ENCODE measurements at places on chromosomes 4 and X.

DNA sequence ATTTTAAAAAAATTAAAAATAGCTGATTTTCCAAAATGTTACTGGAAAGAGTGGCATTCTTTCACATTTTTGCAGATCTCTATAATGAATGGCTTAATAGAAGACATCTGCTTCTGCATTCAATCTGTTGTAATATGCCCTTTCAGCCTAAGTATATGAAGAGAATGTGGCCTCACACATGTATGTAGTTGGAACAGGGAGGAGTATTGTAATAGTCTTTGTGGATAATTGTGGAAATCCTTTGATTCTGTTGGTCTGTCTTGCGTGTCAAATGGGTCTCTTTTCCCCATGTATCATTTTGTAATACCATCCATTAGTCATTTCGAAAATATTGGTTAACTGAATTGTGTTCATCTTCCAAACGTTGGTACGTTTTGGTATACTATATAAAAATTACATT is 11.6 kb downstream of the TXLNG start:
- no peak for DNase-seq

- DNase-seq, result no peak
These were observed 294.1 kb downstream of the STIM2 start for GRCh38 chr4:27154706-27155105.

DNA sequence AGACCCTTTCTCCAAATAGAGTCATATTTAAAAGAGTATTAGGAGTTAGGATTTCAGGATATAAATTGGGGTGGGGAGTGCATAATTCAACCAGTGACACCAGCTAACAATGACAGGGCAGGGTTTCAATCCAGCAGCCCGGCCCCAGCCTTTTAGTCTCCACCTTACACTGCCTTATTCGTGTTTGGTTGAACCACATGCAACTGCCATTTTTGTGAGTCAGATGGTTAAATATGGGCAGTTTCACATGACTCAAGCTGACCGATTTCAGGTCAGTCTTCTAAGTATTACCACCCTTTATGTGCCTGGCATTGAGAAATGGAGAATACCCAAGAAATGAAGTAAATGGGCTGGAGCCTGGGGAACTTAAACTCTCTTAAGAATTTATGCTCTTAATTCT is 102.8 kb downstream of the STOX2 start:
- DNase-seq, result no peak

DNA sequence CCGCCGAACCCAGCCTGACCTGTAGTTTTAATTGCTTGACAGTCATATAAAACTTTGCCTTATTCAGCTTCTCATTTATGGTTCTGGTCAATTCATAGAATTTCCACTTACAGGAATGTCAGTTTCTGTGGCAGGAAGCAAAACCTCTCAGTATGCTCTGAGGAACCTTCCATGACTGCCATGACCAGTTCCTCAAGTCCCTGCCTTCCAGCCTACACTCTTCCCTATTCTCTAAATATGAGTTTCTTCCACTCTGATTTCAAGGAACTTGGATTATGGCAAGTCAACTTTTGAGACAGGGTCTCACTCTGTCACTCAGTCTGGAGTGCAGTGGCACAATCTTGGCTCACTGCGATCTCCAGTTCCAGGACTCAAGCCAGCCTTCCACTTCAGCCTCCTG is 26.0 kb upstream of the NSUN7 start:
- no peak for DNase-seq

DNA sequence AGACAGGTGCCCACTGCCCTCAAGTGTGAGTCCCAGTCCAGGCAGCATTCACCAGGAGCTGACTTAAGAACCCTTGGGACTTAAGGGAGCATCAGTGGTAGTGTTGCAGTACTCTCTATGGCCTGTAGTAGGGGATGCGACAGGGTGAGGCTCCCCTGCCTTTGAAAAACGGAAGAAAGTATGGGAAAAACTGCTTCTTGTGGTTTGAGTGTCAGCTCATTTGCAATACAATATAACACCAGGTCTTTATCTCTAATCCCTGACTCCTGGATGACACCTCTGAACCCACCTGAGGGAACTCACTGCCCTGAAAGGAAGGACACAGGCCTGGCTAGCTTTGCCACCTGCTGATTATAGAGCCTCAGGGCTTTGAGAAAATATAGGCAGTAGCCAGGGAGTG is 176.0 kb downstream of the SMARCA1 start:
- DNase-seq, result no peak

DNA sequence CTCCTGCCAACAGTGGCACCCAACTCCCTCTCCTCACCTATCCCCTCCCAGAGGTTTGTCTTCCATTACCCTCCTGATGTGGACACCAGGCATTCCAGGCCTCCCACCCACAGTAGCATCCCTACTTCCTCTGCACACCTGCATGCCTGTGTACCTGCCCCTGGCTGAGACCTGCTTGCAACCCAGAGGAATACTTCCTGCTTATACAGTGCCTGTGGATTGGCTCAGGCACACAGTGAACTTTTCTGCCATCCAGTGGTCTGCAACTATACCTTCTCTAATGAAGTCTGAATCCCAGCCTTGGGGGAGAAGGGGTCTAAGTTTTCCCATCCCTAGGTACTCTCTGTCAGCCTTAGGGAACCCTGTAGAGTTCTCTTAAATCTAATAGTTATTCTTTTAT is 169.9 kb downstream of the IQCM start:
- no peak for DNase-seq

- DNase-seq, result no peak
These were observed 118.8 kb upstream of the PCDH18 start for GRCh38 chr4:137651128-137651527.

- no peak for DNase-seq
These were observed 22.0 kb downstream of the FLNA start for GRCh38 chrX:154352466-154352865.

GRCh38 chrX:14946606-14947155 is 73.5 kb downstream of the MOSPD2 start:
- DNase-seq, result no peak

DNA sequence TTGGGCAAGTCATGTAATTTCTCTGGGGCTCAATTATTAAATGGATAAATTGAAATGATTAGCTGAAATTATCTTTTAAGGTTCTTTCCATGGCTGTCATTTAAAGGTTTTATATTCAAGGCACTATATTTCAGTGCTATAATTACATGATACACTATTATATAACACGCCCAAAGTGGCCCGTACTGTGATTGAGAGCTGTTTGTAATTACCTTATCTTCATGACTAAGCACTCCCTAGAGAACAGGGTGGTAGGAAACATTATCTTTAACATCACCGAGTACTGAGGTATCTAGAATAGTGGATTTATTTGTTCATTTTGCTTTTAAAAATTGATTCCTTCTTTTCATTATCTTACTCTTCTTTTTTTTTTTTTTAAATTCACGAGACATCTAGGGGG is 79.0 kb downstream of the DIAPH2 start:
- no peak for DNase-seq

- DNase-seq, result no peak
These were observed 79.7 kb upstream of the USP9X start for GRCh38 chrX:41005445-41005992.

DNA sequence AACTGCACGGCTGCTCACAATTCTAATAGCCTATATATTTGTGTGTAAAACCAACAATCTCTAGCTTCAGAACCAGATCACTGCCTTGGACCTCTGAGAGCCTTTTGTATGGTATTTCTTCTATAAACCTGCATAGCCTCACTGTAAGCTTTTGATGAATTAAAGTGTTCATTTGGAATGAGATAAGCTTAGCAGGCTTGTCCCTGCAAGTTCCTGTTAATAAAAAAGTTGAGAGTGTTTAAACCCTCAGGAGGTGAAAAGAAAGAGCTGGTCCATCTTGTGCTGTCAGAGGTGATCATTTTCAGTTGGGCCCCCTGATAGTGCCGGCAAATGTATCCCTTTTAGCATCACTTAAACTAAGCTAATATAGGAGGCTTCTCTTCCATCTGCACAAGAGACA is 191.8 kb downstream of the GPC3 start:
- no peak for DNase-seq

- DNase-seq, result no peak
These were observed 31.9 kb downstream of the CBR4 start for GRCh38 chr4:168978001-168978700.

GRCh38 chr4:48195374-48195773 is 61.3 kb upstream of the TXK start:
- DNase-seq, result no peak

DNA sequence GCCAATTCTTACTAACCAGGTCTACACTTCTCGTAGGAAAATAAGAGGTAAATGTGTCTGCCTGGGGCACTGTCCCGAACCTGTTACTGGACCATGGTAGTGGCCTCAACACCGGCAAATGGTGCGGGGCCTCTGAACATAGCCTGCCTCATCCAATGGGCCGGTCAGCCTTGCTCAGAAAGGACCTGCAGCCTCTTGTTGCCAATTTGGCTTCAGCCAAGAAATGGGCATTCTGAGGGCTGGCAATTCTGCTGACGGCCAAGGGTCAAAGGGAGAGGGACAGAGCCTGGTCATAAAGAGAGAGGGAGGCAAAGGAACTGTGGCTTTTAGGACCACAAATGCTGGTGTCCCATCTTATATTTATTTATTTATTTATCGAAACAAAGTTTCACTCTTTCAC is 69.5 kb upstream of the ATP6AP2 start:
- DNase-seq, result no peak

- no peak for DNase-seq
These were observed 222.3 kb downstream of the CPE start for GRCh38 chr4:165600959-165601683.

GRCh38 chrX:1481636-1482529 is 29.2 kb upstream of the ASMTL start:
- DNase-seq, result no peak

DNA sequence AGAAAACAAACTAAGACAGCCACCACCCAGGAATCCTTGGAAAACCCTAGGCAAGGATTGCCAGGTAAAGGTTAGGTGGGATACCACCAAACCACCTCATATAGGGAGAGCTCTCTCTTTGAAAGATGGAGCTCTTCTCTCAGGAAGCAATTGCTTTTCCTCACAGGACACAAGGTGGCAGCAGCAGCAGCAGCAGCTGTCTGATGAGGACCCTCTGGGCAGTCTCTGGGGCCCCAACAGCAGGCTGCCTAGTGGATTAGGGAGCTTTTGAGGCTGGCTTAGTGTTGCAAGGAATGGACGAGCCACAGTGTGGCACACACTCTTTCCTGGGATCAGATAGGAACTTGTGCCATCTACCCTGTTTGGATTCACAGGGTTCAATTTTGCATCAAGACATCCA is 41.4 kb upstream of the CHRDL1 start:
- peak; percentile 16 for DNase-seq

GRCh38 chr4:1208266-1208961 is 36.0 kb upstream of the SPON2 start:
- peak; percentile 14 for DNase-seq

GRCh38 chr4:174198396-174198795 is 85.1 kb downstream of the FBXO8 start:
- DNase-seq, result no peak

DNA sequence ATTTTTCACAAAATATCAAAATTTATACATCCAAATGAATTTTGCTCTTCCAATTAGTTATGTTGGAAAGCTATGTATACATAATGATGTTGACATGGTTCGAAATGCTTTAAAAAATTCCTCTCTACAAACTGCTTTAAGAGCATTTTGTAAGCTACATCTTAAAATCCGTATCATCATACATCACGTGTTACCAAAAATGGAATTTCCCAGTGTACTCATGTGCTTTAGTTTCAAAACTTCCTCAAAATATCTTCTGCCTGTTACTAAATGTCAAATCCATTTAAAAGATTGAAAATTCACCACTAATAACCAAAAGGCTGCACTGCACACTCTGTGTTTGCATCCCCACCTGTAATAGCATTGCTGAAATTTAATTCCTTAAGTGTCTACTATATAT is 87.9 kb downstream of the WDFY3 start:
- DNase-seq, result no peak

DNA sequence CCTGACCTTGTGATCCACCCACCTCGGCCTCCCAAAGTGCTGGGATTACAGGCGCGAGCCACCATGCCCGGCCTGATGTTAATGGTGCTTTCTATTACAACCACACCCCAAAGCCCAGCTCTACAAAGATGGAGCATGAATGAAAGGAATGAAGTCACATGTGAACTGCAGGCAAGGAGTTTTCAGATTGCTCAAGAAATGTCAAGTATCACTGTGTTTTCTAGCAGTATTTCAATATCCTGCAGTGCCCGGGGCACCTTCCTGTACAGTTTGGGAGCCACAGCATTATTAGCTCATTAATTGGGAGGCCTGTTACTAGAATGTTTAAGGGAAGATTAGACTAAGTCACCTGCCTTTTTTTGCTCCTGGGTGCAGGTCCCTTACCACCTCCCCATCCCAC is 40.1 kb downstream of the PRIMPOL start:
- no peak for DNase-seq

DNA sequence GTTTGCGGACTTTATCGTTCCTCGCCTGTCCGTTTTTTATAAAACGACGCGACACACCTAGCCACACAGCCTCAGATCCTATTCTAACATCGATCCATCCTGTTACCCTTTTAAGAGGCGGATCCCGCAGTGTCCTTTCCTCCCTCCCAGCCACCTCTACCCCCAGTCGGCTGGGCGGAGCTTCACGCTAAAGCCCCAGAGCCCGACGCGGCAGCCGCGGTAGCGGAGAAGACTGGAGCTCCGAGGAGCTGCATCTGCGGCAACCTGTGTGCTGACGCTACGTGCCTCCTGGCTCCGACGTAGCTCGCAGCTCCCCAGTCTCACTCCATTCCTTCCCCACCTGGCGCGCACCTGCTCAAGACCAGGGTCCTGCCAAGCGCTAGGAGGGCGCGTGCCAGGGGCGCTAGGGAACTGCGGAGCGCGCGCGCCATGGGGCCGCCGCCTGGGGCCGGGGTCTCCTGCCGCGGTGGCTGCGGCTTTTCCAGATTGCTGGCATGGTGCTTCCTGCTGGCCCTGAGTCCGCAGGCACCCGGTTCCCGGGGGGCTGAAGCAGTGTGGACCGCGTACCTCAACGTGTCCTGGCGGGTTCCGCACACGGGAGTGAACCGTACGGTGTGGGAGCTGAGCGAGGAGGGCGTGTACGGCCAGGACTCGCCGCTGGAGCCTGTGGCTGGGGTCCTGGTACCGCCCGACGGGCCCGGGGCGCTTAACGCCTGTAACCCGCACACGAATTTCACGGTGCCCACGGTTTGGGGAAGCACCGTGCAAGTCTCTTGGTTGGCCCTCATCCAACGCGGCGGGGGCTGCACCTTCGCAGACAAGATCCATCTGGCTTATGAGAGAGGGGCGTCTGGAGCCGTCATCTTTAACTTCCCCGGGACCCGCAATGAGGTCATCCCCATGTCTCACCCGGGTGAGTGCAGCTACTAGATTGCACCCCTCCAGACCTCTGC is at the start of gene RNF128:
Gene RNF128 (plus strand): TSS at position 217 of the 953 bp plus-strand sequence. CDS start 213 bp downstream, at position 430.
- no peak for DNase-seq

DNA sequence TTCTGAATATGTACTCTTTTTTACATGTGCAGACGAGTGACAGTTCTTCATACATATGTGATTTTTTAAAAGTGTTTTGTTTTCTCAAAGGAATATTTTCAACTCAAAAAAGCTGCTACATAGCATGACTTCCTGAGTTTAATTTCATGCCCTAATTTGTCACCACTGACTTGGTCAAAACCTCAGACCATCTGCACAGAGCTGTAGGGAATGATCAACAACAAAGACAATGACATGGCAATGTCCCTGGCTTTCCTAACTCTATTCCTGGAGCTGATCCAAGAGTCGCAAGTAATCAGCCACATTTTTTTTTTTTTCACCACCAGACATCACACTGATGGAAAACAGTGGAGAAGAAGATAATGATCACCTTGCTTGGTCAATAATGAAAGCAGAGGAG is 97.7 kb downstream of the TMA16 start:
- no peak for DNase-seq

- DNase-seq, result no peak
These were observed 583.7 kb downstream of the TRIML1 start for GRCh38 chr4:188722911-188723310.

All from BE2C (cell line).